CD14-positive monocyte (primary cell): ENCODE measurements at places on chromosomes 7 and 10. TPM values are rescaled to one million over a fixed set of nuclear protein-coding genes. Genes with fewer than 3 reads are reported as not detected.

DNA sequence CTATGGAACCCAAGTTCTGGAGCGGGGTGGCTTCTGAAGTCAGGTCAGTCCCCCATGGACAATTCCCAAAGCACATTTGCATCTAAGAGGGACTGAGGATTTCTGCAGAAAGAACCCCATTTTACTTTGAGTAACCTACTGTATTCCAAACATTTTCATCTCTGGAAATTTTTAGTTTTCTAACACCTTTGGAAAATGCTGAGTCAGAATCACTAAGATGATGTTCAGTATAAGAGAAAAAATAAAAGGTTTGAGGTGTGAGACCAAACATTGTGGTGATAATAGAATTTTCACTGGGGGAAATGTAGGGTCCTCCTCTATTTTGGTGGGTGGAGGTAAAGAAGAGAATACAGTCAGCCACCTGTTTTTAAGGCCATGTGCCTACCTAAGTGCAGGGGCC, 227.1 kb downstream of the LRMDA start:
- no peak for DNase-seq

- DNase-seq: no peak
Observed at GRCh38 chr10:48503293-48503911, 101.5 kb downstream of the ARHGAP22 start.

Gene SSBP1
- 29.2 and 66.9 TPM in 2 replicates for polyA plus RNA-seq

Gene SPDYE9
- polyA plus RNA-seq: not detected in 2 replicates

DNA sequence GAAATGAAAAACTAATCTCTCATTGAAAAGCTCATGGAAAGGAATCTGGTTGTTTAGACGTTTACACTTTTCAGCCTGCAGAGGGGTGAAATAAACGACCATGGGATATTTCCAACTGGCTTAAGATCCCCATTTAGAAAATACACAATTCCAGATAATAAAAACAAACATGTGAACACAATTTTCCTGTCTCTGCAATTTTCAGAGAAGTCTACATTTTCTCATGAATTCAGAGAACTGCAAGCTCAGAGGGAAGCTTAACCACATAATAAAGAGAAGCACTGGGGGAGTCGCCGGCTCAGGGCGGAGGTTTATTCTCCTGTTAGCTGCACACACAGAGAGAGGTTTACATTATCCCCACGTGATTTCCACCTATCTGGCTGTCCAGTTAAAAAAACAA, 215.2 kb downstream of the FANK1 start:
- DNase-seq: no peak

GRCh38 chr10:11257440-11258090, 239.9 kb downstream of the CELF2 start:
- DNase-seq: no peak

DNA sequence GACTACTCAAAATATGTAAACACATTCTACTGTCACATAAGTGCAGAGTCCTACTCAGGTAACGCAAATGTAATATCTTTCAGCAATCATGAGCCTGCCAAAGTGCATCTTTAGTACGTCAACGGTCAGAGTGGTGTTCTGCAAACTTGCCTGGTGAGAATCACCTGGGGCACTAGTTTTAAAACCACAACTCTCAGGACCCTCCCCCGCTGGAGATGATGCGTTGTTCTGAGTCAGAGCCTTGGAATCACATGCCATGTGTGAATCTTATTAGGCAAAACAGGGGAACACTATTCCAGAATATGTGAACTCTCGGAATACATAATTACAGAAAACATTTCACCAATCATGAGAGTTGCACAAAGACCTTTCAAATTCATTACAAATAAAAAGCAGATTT, 115.7 kb downstream of the TPK1 start:
- DNase-seq: no peak

DNA sequence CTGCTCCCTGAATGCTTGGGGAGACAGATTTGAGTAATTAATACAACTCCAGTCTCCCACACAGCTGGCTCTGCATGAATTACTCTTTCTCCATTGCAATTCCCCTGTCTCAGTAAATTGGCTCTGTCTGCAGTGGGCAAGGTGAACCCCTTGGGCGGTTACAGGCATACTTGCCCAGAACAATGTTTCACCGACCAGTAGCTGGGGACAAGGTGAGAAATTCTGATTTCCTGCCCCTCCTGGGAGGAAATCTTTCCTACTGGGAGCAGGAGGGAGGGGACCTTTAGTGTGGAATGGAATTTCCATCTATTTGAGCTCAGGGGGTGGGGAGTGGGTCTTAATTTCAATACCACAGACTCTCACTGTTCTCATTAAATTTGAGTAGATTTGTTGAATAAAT, 42.2 kb upstream of the FZD9 start:
- no peak for DNase-seq

Gene NPFFR1
- polyA plus RNA-seq: not detected

DNA sequence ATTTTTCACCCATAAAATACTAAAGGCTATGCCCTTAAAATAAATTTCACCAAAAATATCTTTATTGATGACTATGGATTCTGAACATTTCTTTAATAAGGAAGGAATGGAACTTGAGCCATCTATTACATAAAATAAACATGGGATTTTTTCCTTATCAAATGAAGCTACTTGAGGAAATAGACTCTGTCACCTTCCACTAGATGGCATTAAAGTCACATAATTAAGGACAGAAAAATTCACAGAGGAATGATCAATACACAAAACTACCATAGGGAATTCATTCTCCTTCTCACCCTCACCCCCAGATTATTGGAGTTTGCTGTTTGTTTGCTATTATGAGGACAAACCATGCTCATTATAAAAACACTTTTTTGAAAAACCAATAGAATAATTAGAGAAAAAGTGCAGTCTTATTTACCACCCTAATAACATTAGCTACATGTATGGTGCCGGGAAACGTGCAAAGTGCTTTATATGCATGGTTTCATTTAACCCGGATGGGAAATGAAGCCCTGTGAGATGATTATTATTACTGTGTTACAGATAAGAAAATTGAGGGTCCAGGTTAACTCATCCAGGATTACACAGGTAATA, 21.1 kb upstream of the FOXI2 start:
- DNase-seq: no peak

- DNase-seq: no peak
Observed at GRCh38 chr7:35869810-35870209, 69.0 kb downstream of the SEPTIN7 start.

GRCh38 chr10:77591238-77591880, 46.2 kb downstream of the KCNMA1 start:
- DNase-seq: no peak

Gene CALD1
- 0.18 TPM for polyA plus RNA-seq

- no peak for DNase-seq
Observed at GRCh38 chr10:130884456-130884855, 427.1 kb downstream of the TCERG1L start.
